SJSA1 (cell line): ENCODE measurements at places on chromosomes 3 and 15. TPM values are rescaled to one million over a fixed set of nuclear protein-coding genes. Genes with fewer than 3 reads are reported as not detected.

Gene CIDEC
- not detected in 2 replicates for total RNA-seq

DNA sequence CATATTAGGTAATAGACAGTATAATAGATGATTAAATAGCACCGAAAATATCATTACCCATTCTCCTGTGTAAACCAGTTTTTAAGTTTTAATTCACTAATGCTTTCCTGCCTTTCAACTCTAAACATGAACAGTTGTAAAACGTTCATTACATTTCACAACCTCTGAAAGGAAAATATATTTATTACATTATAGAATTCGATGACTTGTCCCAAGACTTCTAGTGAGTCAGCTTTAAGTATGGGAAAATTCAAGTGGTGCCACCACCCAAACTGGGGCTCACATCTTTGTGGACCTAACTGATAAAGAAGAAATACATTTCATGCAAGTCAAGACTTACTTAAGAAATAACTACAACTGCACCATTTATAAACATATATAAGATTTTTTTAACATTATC, 2.0 kb downstream of the TRIM59 start:
- H3K36me3 ChIP-seq = peaks cover 66% of the 10 kb centered on the region
- peak overlapping the region; percentile 99 for H3K27ac ChIP-seq
- peak overlapping the region; percentile 57 for H3K4me3 ChIP-seq
- peaks cover 48% of the 10 kb centered on the region for H3K4me1 ChIP-seq
- DNase-seq = no peak

DNA sequence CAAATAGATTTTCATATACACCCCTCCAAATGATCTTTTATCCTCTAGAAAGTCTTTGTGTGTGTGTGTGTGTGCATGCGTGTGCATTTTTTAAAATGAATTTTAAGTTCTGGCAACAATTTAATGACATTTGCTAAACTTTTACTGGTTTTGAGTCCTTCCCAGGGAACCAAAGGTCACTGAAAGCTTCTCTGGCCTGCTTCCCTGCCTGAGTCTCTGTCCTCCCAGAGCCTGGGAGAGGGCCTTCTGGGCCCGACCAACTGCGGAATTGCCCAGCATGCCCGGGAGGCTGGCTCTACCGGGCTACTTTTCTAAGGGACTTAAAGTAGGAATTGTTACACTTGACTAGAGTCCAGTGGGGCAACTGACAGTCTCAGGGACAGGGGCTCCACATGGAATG, 7.4 kb upstream of the RBPMS2 start:
- no peak for DNase-seq
- no peaks in the 10 kb centered on the region for H3K36me3 ChIP-seq
- no peak overlapping the region for H3K27ac ChIP-seq
- H3K27me3 ChIP-seq = no peaks in the 10 kb centered on the region
- no peak overlapping the region for H3K4me3 ChIP-seq

DNA sequence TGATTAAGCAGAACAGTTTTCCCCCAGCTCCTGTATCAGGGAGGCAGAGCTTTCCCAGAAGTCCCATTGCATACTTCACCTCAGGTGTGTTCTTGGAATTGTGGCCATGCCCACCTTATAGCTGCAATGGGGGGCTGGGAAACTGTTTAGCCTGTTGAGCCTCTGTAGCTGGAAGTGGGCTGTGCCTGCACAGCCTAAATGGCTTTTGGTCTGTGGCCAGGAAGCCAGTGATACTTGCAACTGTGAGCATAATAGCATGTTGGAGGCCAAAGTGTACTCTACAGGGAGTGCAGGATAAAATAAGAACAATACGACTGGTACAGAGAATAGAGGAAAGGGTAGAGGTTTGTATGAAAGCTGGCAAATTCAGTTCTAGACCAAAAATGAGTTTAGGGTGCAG, 248.5 kb downstream of the PTPRG start:
- H3K27ac ChIP-seq = no peak overlapping the region
- no peaks in the 10 kb centered on the region for H3K4me1 ChIP-seq
- no peaks in the 10 kb centered on the region for H3K36me3 ChIP-seq
- no peak for DNase-seq
- no peak overlapping the region for H3K4me3 ChIP-seq
- H3K27me3 ChIP-seq = no peaks in the 10 kb centered on the region

DNA sequence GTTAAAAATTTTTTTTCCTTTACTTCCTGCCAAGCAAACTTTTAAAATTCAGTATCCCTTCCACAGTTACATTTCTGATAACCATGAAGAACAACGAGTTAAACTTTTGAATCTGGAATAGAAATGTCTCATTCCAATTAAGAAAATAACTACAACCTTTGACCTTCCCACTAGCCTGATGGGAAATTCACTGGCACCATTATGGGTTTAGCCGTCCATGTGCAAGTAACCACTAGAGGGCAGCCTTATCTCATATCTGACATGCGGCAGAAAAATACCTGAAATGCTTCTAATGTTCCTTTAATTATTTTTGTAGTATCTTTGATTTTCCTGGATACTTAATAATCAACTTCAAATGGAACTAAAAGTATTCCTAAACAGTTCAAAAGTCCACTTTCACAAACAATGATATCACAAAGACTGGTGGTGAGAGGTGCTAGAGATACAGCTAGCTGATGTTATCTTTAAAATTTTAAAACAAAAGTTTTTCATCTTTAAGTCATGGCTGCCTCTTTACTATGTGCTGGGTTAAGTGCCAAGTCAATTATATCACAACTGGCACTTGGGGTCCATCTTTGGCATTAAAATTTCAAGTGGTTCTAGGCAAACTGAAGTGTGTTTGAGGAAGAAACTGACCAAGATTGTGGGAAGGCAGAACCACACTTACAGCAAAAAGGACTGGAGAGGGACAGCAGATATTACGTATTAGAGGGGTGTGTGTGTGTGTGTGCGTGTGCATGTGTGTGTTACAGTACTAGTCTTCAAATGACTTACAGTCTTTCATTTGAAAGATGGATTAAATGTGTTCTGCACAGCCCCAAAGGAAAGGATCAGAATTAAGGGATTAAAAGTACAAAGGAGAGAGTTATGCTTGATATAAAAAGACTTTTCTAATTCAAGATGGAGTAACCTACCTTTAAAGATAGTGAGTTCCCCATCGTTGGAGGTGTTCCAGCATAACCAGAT, 107.1 kb upstream of the ICE2 start:
- peak; percentile 34 for DNase-seq
- no peak overlapping the region for H3K4me3 ChIP-seq
- peaks cover 47% of the 10 kb centered on the region for H3K27me3 ChIP-seq

DNA sequence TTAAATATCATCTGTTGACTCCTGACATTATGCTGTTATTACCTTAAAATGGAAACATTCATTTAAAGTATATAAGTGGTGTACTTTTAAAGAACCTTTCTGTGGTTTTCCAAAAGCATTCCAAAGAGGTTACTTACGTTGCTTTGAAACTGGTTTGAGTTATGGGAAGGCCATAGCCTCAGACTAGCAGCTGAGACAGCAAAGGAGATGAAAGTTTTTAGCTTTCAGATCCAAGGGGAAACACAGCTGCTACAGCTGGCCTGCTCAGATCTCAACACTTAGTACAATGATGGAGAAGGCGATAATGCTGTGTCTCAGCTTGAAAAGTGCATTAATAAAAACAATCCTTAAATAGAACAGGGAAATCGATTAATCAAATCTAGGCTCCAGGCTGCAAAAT, 921.1 kb downstream of the ROBO1 start:
- no peak overlapping the region for H3K27ac ChIP-seq
- DNase-seq = no peak
- H3K36me3 ChIP-seq = no peaks in the 10 kb centered on the region
- H3K4me1 ChIP-seq = peaks cover 5% of the 10 kb centered on the region; the same call in 1 of the 2 replicates
- no peak overlapping the region for H3K4me3 ChIP-seq
- H3K27me3 ChIP-seq = no peaks in the 10 kb centered on the region

- peaks cover 50% of the 10 kb centered on the region for H3K4me1 ChIP-seq
- no peaks in the 10 kb centered on the region for H3K27me3 ChIP-seq
- peak overlapping the region; percentile 46 for H3K4me3 ChIP-seq
- peak; percentile 67 for DNase-seq
- 0 out of 2 replicates have a peak, but pooled peaks cover 3% of the 10 kb centered on the region for H3K36me3 ChIP-seq
Observed at GRCh38 chr3:133412183-133413132, 12.6 kb downstream of the BFSP2 start.

DNA sequence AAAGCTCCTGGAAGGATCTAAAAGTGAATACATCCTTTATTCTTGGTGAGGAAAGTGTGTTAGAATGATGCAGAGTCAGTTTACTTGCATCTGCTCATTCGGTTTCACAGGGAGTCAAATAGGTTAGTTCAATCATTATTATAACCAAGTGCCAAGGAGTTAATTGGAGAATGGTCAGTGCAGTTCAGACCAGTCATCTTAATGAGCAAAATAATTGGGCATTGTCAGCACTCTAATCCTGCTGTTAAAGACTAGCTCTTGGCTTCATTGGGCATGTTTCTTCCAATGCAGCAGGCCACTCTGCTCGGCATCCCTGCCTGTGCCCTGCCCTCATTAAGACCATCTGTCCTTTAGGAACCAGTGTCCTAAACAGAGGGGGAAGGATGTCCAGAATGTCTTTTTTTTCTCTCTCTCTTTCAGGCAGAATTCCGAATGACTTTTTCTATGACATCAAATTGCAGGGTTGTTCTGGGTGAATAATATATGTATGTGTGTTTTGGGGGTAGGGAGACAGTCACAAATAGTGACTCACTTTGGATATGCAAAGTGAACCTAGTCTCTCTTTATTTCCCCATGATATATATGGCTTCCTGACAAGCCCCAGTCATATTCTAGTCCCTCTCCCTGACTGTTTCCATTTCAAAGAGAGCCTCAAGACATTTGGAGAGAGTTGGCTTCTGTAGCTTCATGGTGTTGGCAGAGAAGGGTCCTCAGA, 205.4 kb upstream of the TRIM42 start:
- no peak overlapping the region for H3K4me3 ChIP-seq
- no peak for DNase-seq
- H3K4me1 ChIP-seq = no peaks in the 10 kb centered on the region
- no peak overlapping the region for H3K27ac ChIP-seq

DNA sequence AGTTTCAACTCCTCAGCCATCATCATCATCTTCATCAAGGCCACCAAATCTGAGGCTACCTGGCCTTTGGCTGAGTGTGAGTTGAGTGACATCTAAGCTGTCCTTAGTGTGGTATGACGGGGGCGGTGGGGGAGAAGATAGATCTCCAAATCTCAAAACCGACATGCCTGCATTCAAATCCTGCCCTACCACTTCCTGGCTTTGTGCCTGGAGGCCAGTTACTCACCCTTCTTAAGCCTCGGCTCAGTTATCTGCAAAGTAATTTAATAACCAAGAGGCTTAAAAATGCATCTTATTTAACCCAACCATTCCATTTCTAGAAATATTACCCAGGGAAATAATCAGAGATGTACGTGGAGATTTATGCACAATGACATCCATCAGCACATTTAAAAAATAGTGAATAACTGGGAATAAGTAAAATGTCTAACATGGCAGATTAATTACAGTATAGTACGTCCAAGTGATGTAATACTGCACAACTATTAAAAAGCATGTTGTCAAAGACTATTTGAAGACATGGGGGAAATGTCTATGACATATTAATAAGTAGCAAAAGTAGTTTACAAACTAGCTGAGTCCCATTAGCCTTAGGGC, 167.4 kb downstream of the NTRK3 start:
- no peaks in the 10 kb centered on the region for H3K27me3 ChIP-seq
- no peak overlapping the region for H3K27ac ChIP-seq
- no peaks in the 10 kb centered on the region for H3K4me1 ChIP-seq
- H3K36me3 ChIP-seq = no peaks in the 10 kb centered on the region

Gene SNX4
- 78.2 and 86.3 TPM in 2 replicates for total RNA-seq

GRCh38 chr3:153980252-153980590, 141.0 kb upstream of the ARHGEF26 start:
- no peak overlapping the region for H3K27ac ChIP-seq
- H3K4me1 ChIP-seq = peaks cover 4% of the 10 kb centered on the region; the same call in 1 of the 2 replicates
- no peak overlapping the region for H3K4me3 ChIP-seq
- no peaks in the 10 kb centered on the region for H3K36me3 ChIP-seq

- no peak for DNase-seq
- H3K27me3 ChIP-seq = no peaks in the 10 kb centered on the region
- no peak overlapping the region for H3K4me3 ChIP-seq
- H3K4me1 ChIP-seq = peaks cover 12% of the 10 kb centered on the region
- peaks cover 8% of the 10 kb centered on the region for H3K36me3 ChIP-seq
Observed at GRCh38 chr15:77119446-77119845, 48.5 kb upstream of the TSPAN3 start.

Gene CCR3
- 0.29 and 0.66 TPM in 2 replicates for total RNA-seq
